ENCODE measurements at places on chromosomes 4 and X. TPM values are rescaled to one million over a fixed set of nuclear protein-coding genes. Genes with fewer than 3 reads are reported as not detected.

STATH gene
- not detected for total RNA-seq

AVPR2 gene
- total RNA-seq = 3.1 TPM

SLIT2 gene
- total RNA-seq = 6.0 TPM

SPANXC gene
- total RNA-seq = not detected

EVC gene
- 5.1 TPM for total RNA-seq

SPON2 gene
- total RNA-seq = 13.9 TPM

MAGEA9B gene
- total RNA-seq = not detected

MTNR1A gene
- not detected for total RNA-seq

- no peak for DNase-seq
These were observed 35.5 kb upstream of the HMX1 start for GRCh38 chr4:8906991-8907595.

DNA sequence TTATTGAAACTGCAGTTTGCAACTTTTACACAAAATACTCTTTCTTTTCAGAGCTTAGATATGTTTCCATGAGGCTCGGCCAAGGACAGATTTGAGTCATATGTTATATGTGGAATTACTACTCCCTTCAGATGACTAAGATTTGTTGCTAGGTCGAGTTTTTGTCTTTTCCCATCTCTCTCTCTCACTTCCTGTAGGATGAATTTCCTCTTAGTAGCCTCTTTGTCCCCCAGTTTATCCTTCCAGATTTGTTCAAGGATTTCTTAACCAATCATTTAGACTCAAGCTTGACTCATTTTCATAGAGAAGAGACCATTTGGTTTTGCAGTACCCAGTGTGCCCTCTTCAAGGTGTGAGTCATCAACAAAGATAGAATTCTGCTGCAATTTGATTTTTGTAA is 209.2 kb downstream of the GLUD2 start:
- no peak for DNase-seq

- DNase-seq = peak; percentile 5
These were observed 4.7 kb downstream of the PDE6B start for GRCh38 chr4:629915-630641.

DNA sequence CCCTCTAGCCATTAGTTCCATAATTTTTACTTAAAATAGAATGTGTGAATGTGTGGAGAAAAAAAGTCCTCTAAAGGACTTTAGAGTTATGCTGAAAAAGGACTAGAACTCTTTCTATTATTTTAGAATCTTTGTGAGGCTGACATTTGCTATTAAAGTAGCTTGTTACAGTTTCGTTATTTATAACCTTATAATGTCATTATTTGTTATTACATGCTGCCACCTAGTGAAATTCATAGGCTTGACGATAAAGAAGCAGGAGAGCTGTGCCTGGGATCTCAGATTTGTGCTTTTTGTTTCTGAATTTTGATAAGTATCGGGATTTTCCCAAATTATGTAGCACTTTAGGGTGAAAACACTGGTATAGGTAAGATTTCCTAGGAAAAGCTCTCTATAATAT is 38.5 kb upstream of the TAPT1 start:
- DNase-seq = no peak

GRCh38 chr4:52612341-52612740 is 46.8 kb downstream of the USP46 start:
- DNase-seq = no peak

DNA sequence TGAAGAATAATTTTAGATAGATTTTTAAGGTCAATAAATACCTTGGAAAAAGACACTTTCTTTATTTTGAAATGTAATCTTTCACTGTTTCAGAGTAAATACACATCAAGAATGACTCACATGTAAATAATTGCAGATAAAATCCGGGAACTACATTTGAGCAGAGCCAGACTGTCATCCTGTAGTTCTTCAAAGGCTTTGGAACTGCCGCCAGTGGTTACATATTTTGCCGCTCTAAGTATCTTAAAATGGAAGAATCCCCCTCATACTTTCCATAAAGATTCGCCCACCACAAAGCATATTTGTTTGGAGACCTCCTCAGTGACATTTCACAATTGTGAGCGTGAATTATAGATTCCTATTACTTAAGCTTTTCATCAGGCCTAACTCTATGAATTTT is 607.8 kb upstream of the ZFP42 start:
- no peak for DNase-seq

DNA sequence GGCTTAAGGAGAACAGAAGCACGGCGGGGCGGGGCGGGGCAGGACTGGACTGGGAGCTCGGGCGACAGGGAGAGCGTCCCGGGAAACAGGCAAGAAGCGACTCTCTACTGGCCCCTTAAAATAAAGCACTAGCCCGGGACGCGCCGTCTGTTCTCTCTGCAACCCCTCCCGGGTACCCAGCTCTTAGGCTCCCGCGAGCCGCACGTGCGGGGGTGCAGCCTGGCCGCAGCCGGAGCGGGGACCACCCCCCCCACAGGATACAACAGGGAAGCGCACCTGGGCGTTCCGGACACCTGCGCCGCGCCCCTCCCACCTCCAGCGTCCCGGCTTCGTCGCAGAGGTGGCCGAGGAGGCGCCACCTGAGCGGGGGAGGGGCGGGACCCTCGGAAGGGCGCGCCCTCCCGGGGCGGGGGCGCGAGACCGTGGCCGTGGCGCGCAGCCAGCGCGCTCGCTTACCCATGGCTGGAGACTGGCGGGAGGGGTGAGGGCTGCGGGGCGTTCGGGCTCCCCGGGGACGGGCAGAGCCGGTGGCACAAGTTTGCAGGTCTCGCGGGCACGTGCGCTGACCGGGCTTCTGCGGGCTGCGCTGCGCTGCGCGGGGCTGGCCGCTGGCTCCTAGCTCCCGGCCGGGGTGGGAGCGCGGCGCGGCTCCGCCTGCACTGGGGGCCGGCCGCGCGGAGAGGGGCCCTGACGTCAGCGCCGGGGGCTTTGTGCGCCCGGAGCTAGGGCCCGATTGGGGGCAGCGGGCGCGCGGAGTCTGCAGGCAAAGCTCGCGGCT is 91.5 kb downstream of the GEMIN8 start:
- peak; percentile 12 for DNase-seq

DNA sequence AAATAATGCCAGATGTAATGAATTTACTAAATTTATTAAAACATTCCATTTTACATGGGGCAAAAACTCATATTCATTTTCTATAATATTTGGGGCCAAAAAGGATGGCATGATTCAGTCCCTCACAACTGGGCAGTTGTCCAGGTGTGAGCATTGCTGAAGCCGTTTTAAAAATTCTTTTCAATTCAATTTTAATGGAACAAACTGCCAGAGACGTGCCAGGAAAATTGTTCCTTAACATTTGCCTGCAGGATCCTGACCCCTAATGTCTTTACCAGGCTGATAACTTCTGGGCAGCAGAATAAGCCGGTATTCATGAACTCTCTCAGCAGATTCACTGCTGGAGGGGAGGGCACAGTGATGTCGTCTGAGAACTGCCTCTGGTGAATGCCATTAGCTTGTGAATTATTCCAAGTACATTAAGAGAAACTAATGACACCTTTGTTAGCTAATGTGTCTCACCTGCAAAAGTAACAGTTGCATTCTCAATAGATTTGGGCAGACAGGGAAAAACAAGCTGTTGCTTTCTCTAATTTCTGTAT is 1445.1 kb upstream of the TENM3 start:
- DNase-seq = no peak

DNA sequence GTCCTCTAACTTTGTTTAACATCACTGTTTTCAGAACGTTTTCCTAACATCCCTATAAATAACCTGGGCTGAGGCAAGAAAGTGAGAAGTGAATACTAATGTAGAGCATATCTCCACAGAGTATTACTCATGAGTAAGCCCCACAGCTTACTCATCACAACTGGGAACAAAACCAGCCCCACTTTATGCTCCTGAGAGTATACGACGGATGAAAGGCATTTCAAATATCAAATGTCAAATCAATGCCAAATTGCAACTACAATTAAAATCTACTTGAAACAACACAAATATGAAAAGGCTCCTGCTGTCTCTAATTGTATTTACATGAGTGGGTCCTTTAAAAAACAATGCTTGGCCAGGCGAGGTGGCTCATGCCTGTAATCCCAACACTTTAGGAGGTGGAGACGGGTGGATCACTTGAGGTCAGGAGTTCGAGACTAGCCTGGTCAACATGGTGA is 41.2 kb downstream of the SH3RF1 start:
- no peak for DNase-seq

DNA sequence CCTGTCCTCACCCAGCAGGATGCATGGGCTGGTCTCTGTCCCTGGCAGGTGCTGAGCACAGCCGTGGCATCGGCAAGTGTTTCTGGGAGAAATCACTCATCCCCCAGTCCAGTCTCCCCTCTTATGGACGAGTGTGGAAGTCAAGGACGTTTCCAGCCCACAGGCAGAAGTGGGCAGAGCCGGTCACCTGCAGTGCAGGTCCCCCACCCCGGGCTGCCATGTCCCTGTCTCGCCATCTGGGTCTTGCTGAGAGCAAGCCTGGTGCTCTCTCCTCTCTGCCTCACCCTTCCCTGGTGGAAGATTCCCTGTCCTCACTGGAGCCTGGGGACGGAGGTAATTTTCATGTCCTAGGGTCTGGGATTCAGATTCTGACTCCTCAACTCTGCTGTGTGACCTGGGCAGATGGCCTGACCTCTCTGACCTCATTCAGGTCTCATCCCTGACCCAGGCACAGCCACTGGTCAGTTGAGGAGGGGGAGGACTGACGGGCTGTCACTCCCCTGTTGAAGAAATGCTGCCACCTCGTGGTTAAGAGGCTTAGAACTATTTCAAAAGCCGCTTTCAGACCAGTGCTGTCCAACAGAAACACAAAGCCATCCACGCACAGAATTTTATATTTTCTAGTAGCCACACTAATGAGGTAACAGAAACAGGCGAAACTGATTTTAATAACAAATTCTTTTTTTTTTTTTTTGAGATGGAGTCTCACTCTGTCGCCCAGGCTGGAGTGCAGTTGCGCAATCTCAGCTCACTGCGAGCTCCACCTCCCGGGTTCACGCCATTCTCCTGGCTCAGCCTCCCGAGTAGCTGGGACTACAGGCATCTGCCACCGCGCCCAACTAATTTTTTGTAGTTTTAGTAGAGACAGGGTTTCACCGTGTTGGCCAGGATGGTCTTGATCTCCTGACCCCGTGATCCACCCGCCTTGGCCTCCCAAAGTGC is 1.8 kb downstream of the CPZ start:
- DNase-seq = no peak

- DNase-seq = no peak
These were observed 929 bp downstream of the ZBTB33 start for GRCh38 chrX:120251471-120252011.

GRCh38 chr4:129358571-129358970 is 262.6 kb downstream of the C4orf33 start:
- no peak for DNase-seq

DNA sequence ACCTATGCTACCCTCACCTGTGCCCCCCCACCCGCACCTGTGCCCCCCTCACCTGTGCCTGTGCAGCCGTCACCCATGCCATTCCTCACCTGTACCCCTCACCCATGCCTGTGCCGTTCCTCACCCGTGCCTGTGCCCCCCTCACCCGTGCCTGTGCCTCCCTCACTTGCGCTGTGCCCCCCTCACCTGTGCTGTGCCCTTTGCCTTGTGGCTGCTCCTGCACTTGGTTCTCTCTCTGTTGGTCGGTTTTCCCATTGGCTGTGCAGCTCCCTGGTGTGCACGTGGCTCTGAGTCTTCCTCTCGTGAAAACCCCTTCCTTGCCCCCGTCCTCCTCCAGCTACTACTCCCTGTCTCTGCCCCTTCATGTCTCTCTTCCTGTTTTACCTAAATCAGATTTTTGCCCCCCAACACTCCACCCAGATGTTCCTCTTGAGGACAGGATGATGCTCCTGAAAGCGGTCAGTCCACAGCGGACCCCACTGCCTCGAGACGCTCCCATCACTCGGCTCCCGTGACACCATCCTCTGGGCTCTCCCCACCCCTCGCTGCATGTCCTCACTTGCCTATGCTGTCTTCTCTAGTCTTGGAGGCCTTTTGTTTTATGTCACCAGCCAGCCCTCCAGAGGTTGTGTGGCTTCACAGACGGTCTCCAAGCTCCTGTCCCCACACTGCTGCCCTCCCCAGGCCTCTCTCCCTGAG is 6.8 kb downstream of the MAEA start:
- no peak for DNase-seq

DNA sequence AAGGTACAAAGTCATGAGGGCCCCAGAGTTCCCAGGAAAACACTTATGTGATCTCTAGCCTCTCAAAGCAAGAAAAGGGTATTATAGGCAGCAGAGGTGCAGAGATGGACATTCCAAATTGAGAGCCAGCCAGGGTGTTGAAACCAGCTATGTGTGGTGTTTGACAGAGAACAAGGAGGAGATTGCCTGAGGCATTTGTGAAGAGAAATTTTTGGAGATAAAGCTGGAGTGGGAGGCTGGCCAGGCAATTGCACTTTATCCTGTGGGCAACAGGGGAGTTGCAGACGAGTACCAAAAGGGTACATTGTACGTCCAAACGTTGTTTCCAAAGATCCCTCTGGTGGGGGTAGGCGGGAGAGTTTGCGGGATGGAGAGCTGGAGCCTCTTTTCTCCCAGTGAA is 2.5 kb upstream of the GABRE start:
- no peak for DNase-seq

- DNase-seq = no peak
These were observed 352.2 kb upstream of the CPEB2 start for GRCh38 chr4:14650127-14650526.

DNA sequence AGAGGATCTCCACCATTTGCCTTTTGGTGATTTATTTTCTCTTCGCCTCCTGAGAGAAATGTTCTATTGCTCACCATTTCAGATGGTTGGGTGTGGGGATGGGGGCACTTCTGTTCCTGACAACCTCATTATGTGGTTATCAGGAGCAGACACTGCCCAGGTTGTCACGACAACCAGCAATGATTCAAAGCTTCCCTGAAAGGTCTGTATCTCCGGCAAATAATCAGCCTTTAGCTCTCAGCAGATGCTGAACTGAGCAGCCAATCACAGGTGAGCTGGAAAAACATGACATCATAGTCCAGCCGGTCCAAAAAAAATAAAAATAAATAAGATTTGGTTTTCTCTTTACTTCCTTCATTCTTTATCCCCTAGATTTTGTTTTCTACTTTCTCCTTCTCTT is 5.5 kb upstream of the PAK3 start:
- no peak for DNase-seq

GRCh38 chrX:10618961-10619360 is 1.4 kb downstream of the MID1 start:
- no peak for DNase-seq
